Thoracic aorta (tissue), 2 donors: ENCODE measurements at places on chromosomes 12 and 14.

GRCh38 chr12:29228474-29229157 lies 79.5 kb downstream of the FAR2 start:
- no peaks in the 10 kb centered on the region for H3K27me3 ChIP-seq
- no peak overlapping the region for H3K4me3 ChIP-seq
- no peak overlapping the region for H3K27ac ChIP-seq

- no peaks in the 10 kb centered on the region for H3K36me3 ChIP-seq
- no peaks in the 10 kb centered on the region for H3K27me3 ChIP-seq
- no peak overlapping the region for H3K4me3 ChIP-seq
- peaks cover 9% of the 10 kb centered on the region for H3K4me1 ChIP-seq
These were observed 126.1 kb upstream of the MAX start for GRCh38 chr14:65228436-65228835.

- H3K4me3 ChIP-seq = no peak overlapping the region
- DNase-seq = no peak
- H3K4me1 ChIP-seq = no peaks in the 10 kb centered on the region
- no peaks in the 10 kb centered on the region for H3K36me3 ChIP-seq
- no peak overlapping the region for H3K27ac ChIP-seq
These were observed 103.7 kb upstream of the EEA1 start for GRCh38 chr12:93032758-93033157.

GRCh38 chr12:58529114-58529665 lies 391.1 kb downstream of the LRIG3 start:
- no peaks in the 10 kb centered on the region for H3K27me3 ChIP-seq
- H3K4me3 ChIP-seq = no peak overlapping the region
- no peaks in the 10 kb centered on the region for H3K4me1 ChIP-seq
- H3K27ac ChIP-seq = peak overlapping the region; percentile 15

GRCh38 chr12:81797100-81797499 lies 38.0 kb upstream of the PPFIA2 start:
- no peak for DNase-seq
- H3K27ac ChIP-seq = no peak overlapping the region
- H3K4me1 ChIP-seq = peaks cover 6% of the 10 kb centered on the region
- no peaks in the 10 kb centered on the region for H3K36me3 ChIP-seq

GRCh38 chr12:101064721-101065120 lies 145.3 kb downstream of the SLC5A8 start:
- H3K36me3 ChIP-seq = no peaks in the 10 kb centered on the region
- no peaks in the 10 kb centered on the region for H3K27me3 ChIP-seq
- peaks cover 14% of the 10 kb centered on the region for H3K4me1 ChIP-seq
- H3K27ac ChIP-seq = no peak overlapping the region
